Stimulated activated CD4-positive, alpha-beta T cell treated with anti-CD3 and anti-CD28 coated beads, Interleukin-12 subunit alpha, Interleukin-12 subunit beta, amount 100 ng/mL, for 24 hours (primary cell): ENCODE measurements at places on chromosomes 6 and 20.

GRCh38 chr6:148217921-148218320 lies 124.7 kb upstream of the SASH1 start:
- DNase-seq, result no peak

DNA sequence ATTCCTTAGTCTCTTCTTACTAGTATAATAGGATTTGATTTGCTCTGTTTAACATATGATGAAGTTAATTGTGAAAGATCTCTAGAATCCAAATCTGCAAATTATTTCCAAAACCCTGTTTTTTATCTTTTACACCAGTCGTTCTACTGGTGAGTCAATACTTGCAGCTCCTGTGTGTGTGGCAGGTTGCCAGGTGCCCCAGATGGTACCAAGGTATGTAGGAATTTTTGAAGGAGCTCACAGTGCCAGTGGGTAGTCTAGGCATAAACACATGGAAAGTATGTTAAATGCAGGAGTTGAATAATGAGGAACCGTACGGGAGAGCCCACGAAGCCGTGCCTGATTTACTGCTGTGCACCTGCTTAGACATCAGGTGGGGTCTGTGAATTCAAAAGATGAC lies 192.2 kb downstream of the FARS2 start:
- DNase-seq, result no peak

- DNase-seq, result no peak
Measured at GRCh38 chr6:137957471-137957870, 90.4 kb downstream of the TNFAIP3 start.

DNA sequence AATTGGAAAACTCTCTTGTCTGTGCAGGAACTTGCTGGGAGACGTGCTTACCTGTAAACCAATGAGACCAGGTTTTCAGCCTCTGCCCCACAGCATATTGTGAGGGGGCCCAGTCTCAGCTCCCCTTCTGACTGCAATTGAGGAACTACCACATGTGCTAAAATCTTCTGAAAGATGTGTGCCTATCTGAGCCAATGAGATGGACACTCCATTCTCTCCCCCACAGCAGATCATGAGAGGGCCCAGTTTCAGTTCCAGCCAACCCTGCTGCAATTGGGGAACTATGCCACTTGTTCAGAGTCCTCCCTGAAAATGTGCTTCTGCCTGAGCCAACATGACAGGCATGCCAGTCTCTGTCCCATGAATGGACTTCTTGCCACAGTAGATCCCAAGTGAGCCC lies 20.9 kb upstream of the PI3 start:
- DNase-seq, result no peak

GRCh38 chr20:49630396-49630951 lies 62.5 kb upstream of the PTGIS start:
- DNase-seq, result no peak

DNA sequence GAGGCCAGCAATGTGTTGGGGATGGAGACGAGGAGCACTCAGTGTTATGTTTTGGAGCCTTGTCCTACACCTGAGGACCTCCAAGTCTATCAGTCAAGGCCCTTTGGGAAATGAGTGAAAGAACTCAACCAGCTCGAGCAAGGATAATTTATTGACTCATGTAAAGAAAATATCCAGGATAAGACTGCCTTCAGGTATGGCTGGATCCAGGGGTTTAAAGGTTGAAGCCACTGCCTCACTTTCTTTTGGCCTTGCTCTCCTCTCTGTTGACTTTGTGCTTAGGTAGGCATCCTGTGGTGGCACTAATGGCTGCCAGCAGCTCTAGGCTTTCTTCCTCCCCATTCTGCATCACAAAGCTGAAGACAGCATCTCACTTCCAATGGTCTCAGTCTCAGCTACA lies 66.3 kb upstream of the ZNFX1 start:
- no peak for DNase-seq

DNA sequence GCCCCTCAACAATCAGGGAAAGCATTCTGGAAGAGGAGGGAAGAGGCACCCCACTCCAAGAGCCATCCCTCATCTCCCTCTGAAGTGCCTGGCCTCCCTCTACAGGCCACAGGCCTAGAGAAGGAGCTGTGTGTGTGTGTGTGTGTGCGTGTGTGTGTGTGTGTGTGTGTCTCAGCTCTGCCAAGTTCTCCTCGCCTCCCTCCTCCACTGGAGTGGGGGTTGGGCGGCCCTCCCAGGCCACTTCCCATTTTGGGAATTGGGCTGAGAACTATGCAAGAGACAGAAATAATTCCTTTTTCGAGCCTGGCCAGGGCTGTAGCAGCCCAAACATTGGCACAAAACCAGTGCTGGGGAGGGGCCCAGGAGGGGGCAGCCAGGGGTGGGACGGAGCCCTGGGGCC lies 35.7 kb downstream of the KCNB1 start:
- DNase-seq, result no peak

GRCh38 chr6:108959972-108960582 lies 111.9 kb downstream of the ARMC2 start:
- no peak for DNase-seq

GRCh38 chr20:47789764-47790579 lies 4.7 kb upstream of the SULF2 start:
- DNase-seq, result no peak

- DNase-seq, result no peak
Measured at GRCh38 chr20:38730167-38730988, 6.1 kb downstream of the SLC32A1 start.

GRCh38 chr20:49659056-49659455 lies 54.6 kb downstream of the B4GALT5 start:
- DNase-seq, result no peak

DNA sequence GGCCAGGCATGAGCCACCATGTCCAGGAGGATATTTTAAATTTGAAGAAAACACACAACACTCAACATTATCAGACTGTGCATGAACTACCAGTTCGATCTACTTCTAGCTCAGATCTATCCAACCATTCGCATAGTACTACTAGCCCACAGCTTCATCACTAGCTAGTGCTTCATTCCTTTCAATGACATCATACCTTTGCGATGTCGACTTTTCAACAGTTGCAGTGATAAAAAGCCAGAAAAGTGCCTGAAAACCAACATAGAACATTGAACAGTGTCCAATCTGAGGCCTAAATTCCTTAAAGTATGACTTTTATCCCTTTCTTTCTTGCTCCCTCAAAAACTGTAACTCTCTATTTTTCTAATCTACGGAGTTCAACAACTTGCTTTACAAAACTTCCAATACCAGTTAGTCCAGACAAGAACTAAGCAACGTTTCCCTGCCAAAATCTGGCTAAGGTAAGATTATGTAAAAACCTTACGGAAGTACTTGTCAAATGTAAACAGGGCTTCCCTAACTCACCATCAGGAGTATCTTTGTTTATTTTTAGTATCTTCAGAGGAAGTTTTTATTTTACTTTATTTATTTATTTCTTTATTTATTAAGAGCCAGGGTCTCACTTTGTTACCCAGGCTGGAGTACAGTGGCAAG lies 434.0 kb upstream of the JARID2 start:
- no peak for DNase-seq

DNA sequence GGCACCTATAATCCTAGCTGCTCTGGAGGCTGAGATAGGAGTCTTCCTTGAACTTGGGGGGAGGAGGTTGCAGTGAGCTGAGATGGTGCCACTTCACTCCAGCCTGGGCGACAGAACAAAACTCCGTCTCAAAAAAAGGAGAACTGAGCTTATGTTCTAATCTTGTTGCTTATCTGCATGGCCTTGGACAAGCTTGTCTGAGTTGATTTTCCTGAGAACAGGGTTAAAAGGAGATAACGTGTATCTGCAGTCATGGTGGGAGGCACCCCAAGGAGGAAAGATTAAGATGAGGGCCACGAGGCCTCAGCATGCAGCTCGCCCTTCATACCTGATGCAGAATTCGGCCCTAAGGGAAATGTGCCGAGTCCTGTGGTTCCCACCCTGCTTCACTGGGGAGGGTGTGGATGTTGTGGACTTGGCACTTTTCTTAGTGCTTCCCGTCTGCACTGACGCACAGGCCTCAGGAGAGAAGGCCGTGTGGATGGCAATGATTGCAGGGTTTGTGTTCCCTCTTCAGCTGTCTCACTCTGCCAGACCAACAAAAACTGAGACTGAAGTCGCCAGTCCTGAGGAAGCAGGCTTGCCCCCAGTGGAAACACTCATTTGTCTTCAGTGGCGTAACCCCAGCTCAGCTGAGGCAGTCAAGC lies 56.3 kb downstream of the EZR start:
- DNase-seq, result no peak

- no peak for DNase-seq
Measured at GRCh38 chr6:14816116-14816859, 429.6 kb upstream of the JARID2 start.

- no peak for DNase-seq
Measured at GRCh38 chr6:40899684-40900155, 139.3 kb downstream of the UNC5CL start.

DNA sequence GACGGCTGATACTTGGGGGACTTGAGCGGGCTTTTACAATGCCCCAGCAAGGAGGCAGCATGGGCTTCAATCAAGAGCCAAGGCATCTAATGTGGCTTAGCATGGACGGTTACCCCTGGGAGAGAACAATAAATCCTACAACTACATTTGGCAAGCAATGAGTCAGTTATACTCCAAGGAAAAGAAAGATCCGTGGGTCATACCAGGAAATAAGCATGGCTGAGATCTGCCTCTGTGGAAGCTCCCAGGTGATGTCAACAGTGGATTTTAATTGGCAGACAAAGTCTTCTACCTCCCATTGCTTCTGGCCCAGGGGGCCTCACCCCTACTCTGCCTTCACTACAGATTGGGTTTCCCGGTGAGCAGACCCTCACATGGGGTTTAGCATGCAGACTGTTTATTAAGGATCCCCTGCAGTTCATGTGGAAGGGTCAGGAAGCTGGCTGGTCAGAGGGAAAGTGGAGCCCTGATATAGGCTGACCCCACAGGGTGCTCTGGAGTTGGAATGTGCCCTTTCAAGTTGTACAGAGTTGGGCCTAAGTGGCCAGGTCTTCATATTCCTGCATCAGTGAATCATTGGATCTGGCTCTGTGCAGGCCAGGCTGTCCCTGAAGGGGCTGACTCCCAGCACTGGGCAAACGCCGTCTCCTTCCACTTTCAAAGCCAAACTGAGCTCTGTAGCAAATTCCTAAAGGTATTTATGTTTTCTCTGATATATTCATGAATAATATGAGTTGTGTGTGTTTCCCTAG lies 91.3 kb upstream of the GGTLC1 start:
- no peak for DNase-seq

GRCh38 chr6:12314751-12315150 lies 24.6 kb downstream of the EDN1 start:
- DNase-seq, result no peak

DNA sequence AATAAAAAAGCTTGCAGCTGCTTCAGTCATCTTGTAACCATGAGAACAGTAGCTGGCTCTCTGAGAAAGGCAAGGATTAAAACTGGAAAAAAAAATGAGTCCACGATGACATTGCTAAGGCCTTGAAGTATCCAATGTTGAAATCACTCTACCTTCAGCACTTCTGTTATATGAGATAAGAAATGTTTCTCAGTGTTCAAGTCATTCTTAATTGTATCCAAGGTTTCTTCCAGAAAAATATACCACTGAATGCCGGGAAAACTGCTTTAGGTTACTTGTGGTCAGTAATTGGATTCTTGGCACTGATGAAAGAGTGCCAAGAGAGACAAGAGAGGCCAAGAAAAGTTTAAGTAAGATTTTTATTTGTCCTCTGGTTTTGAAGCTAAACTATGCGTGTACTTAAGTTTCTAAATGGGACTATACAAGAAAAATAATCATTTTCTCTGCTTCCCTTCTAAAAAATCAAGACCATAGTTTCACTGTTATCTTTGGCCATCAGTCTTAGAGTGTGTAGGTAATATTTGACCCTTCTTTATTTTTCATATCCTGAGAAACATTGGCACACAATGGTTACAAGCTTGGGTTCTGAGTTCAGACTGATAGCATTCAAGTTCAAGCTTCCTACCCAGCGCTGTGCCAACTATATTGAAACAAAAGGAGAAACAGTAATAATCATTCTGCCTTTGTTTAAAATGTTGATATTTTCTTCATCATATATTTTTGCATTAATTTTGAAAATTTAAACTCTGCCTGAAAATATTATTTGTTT lies 84.6 kb downstream of the TRDN start:
- DNase-seq, result no peak

GRCh38 chr6:158284007-158284875 lies 28.0 kb upstream of the TULP4 start:
- DNase-seq, result no peak

DNA sequence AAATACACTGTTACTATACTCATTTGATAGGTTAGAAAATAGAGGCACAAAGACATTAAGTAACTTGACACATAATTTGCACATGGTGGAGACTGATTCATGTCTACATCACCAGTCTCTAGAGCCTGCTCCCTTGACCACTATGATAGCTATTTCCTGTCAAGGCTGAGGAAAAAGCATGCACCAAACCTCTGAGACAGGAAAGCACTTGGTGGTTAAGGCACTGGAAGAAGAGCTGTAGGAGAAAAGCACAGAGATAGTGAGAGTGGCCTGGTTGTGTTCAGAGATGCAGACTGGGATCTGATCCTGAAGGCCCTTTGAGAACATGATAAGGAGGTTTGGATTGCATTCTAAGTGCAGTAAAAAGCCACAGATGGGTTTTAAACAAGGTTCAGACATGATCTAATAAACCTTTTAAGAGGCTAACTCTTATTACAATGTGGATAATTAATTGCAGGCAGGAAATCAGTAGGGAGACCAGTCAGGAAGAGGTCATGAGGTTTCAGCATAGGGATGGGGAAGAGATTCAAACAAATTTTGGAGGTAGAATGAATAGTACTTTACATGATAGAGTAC lies 168.9 kb downstream of the PHF3 start:
- no peak for DNase-seq

GRCh38 chr6:164039954-164040375 lies 625.4 kb downstream of the QKI start:
- peak; percentile 0 for DNase-seq

DNA sequence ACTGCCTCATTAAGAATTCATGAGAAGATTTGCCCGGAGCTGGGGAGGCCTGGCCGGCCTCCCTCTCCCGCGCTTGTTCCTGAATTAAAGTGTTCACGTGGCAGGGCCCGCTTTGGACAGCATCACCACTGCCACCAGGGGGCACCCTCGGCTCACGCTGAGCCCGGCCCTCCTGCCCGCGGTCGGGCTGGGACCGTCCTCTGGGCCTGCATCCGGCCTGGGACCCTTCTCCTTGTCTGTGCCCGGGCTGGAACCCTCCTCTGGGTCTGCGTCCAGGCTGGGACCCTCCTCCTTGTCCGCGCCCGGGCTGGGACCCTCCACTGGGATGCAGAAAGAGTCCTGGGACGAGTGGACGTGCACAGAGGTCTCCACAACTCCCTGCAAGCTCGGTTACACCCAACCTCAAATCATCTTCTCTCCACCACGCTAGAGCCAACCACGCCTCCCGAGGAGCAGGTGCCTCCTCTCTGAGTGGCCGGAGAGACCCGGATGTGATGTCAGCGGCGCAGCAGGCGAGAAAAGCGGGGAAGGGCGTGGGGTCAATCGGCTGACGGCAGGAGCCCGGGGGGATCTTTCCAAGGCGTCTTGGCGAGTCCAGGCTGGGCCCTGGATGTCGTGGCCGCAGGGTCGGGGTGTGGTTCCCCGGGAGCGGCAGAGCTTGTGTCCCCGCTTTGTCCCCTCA lies 50.9 kb upstream of the DACT2 start:
- peak; percentile 34 for DNase-seq

DNA sequence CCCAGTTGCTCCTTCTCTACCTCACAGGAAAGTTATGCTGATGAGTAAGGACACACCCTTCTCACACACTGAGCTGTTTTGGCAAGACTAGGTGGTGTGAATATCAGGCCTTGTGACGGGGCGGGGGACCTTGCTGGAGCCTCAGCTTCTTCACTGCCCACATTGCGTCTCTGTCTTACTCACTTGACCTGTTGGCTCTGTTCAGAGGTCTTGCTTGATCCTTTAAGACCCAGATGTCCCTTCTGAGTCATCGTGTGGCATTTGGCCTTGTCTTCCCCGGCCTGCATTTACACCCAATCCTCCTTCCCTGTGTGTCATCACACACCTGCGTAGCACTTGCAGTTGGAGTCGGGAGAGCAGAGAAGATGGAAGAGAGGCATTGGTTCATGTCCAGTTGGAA lies 8.3 kb upstream of the PRND start:
- DNase-seq, result no peak
